ENCODE measurements at places on chromosomes 6 and 20.

GRCh38 chr6:153309651-153310050 lies 178.6 kb upstream of the RGS17 start:
- DNase-seq = no peak

GRCh38 chr6:46549155-46549554 lies 57.9 kb upstream of the RCAN2 start:
- DNase-seq = no peak

- DNase-seq = no peak
Observed at GRCh38 chr6:139888681-139889122, 514.3 kb upstream of the CITED2 start.

DNA sequence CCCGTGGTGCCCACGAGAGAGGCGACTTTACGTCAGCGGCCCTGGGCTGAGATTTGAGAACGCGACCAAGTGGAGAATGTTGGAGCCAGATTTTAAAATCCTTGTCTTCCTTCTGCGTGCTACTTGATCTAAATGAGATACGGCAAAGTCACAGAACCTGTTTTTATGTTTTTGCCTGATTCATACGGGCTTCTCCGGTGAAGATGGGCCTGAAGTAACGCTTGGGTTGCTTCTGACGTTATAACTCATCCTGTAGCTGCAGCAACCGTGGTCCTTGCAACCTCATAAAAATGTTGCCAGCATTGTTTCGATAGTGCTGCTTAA lies 462 bp upstream of the SLC35B3 start:
- no peak for DNase-seq

DNA sequence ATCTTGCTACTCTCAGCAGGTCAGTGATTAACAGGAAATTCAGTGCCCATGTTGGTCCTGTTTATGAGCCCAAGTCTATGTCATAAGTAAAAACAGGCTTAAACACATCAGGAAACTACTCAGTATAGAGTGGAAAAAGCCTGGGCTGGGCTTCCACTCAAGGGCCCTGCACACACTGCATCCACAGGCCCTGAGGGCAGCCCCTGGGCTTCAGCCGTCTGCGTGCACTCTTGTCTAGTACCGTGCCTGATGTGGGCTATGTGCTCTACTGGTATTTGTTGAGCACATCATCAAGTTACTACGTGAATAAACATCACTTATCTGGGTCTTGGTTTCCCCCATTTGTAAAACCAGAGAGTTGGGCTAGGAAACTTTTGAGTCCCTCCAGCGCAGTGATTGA lies 135.2 kb downstream of the PACRG start:
- no peak for DNase-seq

GRCh38 chr20:48912065-48912464 lies 9.4 kb upstream of the ARFGEF2 start:
- no peak for DNase-seq

DNA sequence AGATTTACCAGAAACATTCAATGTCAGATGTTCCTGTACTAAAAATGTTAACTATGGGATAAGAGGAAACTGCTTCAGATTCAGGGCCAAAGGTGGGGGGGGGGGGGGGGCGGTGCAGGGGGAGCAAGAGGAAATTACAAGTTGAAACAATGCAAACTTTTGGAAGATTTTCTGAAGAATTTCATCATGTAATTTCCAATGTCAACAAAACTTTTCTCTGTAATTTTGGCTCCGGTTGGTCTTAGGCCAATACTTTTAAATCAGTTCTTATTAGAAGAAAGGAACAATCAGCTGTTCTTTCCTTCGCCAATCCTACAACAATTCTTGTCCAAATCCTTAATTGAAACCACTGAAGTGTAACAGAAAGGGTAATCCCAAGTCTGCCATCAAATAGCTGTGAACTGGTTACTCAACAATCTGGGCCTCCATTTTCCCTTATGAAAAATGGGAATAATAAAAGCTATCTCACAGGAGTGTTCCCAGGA lies 13.1 kb downstream of the UQCC1 start:
- DNase-seq = no peak

DNA sequence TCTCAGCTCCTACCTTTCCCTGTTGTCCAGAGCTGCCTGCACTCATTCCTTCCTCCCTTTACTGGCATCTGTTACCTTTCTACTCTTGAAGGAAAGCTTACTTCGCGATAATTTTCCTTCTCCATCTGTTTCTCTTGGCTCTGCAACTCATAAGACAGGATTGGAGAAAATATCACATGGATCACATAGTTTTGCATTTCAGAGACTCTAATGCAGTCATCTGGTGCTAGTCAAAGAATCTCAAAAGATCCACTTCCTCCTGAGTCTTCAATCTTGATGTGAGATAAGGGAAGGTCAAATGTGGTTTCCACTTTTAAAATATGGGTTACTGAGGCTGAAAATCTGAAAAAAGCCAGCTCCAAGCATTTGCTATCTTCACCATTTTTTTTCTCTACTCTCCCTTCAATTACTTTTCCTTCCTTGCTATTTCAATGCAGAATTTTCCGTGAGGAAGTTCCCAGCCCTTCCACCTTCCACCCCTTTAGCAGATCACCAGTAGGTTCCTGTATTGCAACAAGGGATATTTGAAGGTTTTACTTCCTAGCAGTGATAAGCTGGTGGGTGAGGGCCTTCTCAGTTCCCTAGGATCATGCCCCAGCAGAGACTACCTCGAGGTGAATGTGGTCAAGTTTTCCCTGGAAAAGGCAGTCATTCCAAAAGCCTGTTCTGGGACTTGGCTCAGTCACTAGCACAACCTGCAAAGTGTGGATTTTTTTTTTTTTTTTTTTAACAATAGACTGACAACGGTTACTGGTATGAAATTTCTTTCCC lies 62.8 kb upstream of the LRRC1 start:
- DNase-seq = no peak

GRCh38 chr20:46731770-46732169 lies 22.3 kb downstream of the SLC2A10 start:
- no peak for DNase-seq

GRCh38 chr6:143570147-143570853 lies 58.8 kb upstream of the FUCA2 start:
- no peak for DNase-seq

DNA sequence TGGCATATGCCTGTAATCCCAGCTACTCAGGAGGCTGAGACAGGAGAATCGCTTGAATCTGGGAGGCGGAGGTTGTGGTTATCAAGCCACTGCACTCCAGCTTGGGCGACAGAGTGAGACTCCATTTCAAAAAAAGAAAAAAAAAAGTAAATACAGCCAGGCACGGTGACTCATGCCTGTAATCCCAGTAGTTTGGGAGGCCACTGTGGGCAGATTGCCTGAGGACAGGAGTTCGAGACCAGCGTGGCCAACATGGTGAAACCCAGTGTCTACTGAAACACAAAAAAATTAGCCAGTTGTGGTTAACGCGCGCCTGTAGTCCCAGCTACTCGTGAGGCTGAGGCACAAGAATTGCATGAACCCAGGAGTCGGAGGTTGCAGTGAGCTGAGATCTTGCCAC lies 1.5 kb upstream of the NINL start:
- no peak for DNase-seq
